Activated CD4-positive, alpha-beta T cell treated with anti-CD3 and anti-CD28 coated beads for 24 hours (primary cell): ENCODE measurements at places on chromosomes 3 and 15.

GRCh38 chr3:34155108-34155507 is 356.7 kb downstream of the PDCD6IP start:
- DNase-seq, result no peak

DNA sequence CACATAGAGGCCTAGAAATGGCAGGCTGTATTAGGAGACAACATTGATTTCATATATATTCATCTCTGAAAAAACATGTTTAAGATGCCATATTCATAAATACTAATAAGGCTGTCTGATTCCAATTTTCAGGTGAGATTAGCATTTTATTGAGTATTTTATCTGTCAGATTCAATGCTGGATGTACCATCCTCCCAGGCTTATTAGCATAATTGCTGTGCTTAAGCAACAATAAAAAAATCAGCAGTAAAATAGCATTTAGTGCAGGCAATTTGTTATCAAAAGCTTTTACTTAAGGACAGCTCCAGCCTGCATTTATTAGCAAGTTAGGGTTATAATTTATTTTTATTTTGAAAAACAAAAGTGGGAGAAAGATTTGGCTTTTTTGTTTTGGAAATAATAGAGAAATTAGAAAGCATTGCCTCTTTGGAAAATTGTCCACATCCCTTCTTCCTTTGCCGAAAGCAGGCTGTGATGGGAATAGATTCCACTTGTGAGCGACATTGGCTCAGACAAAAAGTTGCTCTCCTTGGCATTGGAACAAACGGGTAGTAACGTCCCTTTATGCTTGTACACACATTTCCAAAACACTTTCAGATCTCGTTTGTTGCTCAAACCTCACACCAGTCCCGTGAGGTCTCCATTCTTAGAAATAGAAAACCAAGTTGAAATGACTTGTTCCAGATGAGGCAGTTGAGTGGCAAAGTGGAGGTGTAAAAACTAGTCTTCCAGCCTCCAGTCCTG is 134.0 kb downstream of the LPP start:
- DNase-seq, result no peak

DNA sequence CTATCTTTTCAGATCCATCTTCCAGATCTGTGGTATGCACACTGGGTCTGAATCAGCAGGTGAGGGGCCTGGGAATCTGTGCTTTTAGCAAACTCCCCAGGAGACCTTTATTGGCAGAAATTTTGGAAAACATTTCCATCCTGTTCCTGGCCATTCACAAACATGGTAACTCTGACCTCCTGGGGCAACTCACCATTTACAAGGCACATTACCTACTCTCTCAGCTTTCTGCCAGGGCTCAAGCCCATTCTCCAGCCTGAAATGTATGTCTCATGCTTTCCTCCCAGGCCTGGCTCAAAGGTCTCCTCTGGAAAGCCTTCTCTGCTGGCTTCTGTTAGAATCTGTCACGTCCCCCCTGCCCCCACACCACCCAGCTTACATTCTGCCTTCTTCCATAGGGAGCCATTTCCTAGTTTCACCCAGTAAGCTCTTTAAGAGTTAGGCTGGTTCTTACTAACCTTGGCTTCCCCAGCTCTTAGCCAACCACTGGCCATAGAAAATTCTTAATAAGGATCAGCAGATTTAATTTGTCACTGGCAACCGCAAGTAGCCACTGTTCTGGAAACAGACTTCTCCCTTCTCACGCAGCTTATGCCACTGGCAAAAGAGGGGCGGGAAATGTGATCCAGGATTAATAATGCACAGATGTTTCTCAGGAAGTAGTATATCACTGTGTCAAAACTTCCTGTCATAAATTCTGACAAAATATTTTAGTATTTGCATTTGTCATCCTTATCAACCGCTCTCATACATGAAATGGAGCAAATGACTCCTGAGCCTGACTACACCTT is 55.0 kb downstream of the RORA start:
- no peak for DNase-seq

GRCh38 chr15:71639471-71639870 is 170.9 kb upstream of the NR2E3 start:
- DNase-seq, result no peak

DNA sequence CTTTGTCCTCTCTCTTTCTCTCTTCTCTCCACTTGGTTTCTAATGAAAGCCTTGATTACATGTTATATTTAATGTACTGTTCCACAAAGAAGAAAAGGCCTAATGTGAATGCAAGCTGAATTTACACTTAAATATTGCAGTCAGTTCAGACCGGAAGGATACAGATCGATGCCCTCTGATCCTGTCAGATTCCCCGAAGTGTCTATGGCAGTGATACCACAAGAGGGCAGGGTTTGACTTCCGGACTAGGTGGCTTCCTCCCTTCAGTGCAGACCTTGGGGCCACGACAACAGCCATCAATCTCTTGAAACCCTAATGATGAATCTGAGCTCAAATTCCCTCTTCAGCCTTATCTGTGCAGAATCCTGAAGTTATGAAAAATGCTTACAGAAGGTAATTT is 29.5 kb downstream of the AGTR1 start:
- DNase-seq, result no peak

GRCh38 chr15:77081971-77082370 is 11.1 kb upstream of the TSPAN3 start:
- DNase-seq, result no peak

- no peak for DNase-seq
Observed at GRCh38 chr3:45098310-45098709, 47.9 kb downstream of the CDCP1 start.

GRCh38 chr3:39295184-39295775 is 15.4 kb upstream of the CX3CR1 start:
- no peak for DNase-seq

DNA sequence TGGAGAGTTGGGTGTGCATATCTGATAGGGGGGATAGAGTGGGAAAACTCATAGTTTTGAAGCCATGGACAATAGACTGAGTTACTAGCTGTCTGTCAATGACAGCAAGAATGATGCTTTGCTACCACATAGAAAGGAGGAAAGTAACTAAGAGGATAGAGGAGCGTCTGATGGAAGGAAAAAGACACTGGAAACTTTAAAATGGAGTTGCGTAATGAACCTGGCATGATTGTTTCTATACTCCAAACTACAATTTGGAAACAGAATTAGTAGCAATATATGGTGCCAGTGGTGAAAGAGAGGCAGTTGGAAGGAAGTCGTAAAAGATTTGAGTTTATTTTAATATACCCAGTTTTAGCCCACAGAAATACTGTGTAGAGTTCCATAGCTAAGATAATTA is 163.6 kb downstream of the TUSC7 start:
- DNase-seq, result no peak

DNA sequence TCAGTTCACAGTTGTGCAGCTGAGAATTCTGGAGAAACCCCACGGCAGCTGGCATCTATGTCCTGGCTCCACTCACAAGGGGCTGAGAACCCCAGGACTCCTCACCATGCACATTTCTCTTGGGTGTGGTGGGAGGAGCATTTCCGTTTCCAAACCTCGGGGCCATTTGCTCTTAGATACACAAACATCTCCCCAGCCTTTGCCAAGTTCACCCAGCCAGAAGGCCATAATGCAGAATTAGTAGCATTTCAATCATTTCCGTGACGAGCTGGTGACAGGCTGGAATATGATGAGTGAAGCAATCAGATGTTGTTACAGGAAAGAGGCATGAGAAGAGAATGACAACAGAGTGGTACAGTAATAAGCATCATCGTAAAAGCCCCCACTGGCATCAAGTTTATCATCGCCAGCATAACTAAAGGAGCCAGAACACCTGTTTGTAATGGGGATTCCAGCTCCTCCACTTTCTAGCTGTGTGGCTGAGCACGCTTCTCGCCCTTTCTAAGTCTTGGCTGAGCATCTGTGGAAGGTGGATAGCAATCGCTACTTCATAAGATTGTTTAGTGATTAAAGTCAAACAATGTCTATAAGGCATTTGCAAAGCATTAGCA is 82.0 kb downstream of the LIPC start:
- DNase-seq, result no peak

DNA sequence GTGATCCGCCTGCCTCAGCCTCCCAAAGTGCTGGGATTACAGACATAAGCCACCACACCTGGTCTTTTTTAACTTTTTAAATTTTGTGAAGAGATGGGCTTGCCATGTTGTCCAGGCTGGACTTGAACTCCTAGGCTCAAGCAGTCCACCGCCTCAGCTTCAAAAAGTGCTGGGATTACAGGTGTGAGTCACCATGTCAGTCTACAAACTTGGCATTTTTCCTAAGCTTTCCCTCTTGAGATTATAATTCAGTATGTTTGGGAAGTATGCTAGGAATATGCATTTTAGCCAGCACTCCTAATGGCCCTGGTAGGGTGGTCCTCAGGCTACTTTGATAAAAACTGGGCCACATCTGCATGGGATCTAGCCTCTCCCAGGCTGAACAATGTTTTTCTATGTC is 4.4 kb downstream of the WDR73 start:
- no peak for DNase-seq
